ENCODE measurements at places on chromosomes 16 and 17.

- no peak for DNase-seq
Observed at GRCh38 chr17:56099649-56100048, 53.6 kb upstream of the ANKFN1 start.

DNA sequence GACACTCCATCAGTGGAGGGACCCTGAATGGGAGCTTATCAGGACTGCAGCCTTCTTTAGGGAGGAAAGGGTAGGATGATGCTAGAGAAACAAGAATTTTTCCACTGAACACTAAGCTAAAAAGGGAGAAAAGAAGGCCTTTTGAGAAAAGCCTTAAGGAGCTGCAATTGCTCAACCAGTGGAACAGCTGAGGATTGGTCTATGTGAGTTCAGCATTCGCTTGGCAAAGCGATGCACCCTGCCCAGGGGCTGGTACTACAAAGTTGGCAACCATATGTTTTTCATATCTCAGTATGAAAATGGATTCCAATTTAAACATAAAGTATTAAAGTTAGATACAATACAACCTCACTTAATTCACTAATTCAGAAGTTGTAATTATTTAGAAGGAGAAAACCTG, 117.8 kb upstream of the FAM20A start:
- DNase-seq, result no peak

DNA sequence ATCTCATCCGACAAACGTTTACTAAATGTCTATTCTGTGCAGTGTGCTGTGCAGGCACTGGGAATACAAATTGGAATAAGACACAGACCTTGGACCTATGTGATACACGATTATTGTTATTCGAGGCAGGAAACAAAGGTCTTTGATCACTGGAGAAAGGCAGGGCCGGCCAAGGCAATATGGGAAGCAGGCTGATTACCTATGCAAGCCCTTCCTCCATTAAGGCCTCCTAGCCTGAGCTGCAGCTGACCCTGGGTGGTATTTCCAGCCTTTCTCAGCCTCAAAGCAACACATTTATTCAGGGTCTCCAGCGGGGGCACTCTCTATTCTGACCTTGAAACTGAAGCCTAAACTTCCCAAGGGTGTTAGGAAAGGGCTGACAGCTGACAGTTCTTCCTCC, 13.4 kb downstream of the ST6GALNAC1 start:
- DNase-seq, result no peak

DNA sequence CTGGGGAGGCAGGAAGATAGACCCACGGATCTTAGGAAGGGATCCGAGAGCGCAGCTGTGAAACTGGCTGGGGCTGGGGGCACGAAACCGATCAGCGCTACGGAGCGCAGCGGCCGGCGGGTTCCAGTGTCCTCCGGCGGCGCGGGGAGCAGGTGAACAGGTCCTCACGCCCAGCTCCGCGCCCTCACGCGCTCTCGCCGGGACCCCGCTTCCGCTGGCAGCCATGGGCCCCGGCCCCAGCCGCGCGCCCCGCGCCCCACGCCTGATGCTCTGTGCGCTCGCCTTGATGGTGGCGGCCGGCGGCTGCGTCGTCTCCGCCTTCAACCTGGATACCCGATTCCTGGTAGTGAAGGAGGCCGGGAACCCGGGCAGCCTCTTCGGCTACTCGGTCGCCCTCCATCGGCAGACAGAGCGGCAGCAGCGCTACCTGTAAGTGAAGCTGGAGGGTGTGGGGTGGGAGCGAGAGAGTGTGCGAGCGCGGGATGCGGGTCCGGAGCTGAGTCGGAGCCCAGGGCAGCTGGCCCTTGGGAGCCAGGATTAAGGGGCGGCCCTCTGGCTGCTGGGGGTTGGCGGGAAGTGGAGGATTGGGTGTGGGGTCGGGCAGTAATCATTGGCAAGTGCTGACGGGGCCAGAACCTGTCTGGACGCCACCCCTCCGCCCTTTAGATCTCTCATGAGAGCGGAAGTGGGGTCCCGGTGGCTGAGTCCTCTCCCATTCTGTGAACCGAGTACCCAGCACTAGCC, 479 bp downstream of the ITGA3 start:
- peak; percentile 76 for DNase-seq

DNA sequence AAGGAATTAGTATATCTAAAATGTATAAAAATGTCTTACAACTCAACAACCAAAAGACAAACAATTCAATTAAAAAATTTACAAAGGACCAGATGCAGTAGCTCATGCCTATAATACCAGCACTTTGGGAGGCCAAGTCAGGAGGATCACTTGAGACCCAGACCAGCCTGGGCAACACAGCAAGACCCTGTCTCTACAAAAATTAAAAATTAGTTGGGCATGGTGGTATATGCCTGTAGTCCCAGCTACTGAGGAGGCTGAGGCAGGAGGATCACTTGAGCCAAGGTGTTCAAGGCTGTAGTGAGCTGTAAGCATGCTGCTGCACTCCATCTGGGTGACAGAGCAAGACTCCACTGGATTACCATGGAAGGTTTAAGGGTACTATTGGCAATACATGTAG, 33.8 kb downstream of the ZNRF1 start:
- DNase-seq, result no peak

- DNase-seq, result no peak
Observed at GRCh38 chr17:43439041-43439440, 40.2 kb downstream of the ARL4D start.

GRCh38 chr16:89873972-89874689, 739 bp downstream of the TCF25 start:
- DNase-seq, result peak; percentile 93

- DNase-seq, result peak; percentile 74
Observed at GRCh38 chr17:17741349-17742023, 60.2 kb downstream of the RAI1 start.

GRCh38 chr16:53619235-53619634, 84.4 kb downstream of the RPGRIP1L start:
- DNase-seq, result no peak

- DNase-seq, result peak; percentile 18
Observed at GRCh38 chr16:67430504-67430976, 381 bp upstream of the HSD11B2 start.

DNA sequence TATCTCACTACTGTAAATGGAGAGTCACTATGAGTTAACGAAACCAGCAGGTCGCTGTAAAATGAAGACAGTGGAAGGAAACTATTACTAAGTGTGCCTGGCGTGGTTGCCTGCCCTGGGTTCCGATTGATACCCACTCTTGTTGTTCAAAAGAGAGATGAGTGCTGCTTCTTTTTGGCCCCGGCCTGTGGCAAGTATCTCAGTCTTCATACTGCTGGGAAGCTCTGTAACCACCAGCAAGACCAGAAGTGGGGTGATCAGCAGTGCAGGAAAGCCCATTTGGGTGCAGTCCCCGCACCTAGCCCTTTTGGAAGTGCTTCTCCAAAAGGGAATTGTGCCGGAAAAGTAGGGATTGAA, 104.5 kb downstream of the SNX29 start:
- no peak for DNase-seq

DNA sequence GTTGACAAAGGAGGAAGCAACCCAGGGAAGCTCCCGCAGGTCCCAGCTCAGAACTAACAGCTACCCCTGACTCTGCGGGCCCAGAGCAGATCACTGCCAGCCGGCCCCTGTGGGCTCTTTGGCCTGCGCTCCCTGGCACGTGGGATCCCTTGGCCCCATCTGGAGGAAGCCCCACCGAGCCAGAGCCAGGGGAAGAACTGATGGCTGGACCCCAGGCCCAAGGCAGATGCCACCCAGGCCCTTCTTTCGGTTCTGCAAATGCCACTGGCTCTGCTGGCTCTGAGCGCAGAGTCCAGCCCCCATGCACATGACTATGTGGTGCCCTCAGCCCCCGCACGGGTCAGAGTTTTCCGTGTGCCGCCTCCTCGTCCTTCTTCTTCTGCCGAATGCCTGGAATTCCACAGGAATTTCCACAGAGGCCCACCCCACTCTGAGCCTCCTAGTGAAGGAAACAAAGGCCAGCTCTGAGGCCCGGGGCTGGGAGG, 35.8 kb upstream of the SNN start:
- DNase-seq, result peak; percentile 51

DNA sequence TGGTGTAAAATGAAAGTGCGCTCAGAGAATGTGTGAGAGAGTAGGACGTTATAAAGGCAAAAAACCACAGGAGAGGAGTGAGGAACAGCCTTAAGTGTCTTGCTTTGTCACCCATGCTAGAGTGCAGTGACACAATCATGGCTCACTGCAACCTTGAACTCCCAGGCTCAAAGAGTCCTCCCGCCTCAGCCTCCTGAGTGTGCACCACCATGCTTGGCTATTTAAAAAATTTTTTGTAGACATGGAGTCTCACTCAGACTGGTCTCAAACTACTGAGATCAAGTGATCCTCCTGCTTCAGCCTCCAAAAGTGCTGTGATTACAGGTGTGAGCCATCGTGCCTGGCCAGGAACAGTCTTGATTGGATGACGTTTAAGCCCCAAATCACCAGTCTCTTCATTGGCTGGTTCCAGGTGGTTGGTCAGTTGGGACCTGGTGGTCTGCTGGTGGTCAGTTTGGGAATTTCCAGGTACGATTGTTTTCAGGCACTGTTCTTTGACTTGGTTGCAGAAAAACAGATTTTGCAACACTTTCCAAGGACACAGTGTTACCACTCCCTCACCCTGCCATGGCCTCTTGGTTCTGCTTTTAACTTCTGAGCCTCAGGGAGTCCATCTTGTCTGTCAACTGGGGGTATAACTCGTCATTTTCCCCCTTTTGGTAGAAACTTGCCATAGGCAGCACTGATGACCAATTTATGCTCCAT, 21.2 kb downstream of the DHODH start:
- no peak for DNase-seq

DNA sequence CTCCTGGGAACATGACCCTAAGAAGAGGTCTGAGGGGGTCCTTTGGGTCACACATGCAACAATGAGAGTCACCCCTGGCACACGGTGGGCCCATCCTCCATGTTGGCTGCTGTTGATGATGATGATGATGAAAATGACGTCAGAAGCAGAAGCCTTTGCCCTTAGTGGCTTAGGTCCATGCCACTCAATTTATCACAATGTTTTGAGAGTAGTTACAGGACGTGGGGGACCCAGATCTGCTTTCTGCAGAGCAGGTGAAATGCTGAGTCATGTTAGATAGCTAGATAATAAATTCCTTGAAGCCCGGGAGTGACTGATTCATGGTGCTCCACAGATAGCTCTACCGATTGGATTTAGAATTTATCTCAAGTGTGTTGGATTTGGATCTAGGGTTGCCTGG, 53.9 kb downstream of the VPS35L start:
- DNase-seq, result no peak

DNA sequence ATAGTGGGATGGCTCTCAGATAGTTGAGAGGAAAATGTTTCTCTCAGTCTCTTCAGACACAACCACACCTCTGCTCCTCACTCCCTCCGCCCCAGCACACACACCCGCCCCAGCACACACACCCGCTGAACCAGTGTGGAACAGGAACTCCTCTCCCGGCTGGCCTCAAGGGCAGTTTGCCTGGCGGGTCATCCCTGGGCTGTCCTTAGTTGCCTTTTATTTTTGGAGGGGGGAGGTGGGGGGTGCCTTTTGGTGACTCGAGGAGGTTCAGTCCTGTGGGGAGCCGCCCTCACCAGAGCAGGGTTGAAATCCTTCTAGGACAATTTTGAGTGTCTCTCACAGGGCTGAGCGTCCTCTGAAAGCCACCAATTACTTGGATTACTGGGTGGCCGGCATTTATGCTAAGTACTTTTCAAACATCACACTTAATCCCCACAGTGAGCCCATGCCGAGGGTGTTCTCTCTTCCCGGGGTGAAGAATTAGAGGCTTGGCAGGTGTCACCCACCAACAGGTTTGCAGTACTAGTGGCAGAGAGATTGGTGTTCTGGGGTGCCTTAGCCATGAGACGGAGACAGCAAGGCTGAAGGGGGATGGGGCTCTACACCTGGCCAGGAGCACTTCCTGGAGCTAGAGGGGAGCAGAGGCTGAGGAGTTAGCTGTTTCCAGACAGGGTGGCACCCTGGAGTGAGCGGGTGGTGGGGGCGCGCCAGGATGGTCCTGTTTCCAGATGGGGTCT, 2.8 kb downstream of the RASD1 start:
- no peak for DNase-seq

DNA sequence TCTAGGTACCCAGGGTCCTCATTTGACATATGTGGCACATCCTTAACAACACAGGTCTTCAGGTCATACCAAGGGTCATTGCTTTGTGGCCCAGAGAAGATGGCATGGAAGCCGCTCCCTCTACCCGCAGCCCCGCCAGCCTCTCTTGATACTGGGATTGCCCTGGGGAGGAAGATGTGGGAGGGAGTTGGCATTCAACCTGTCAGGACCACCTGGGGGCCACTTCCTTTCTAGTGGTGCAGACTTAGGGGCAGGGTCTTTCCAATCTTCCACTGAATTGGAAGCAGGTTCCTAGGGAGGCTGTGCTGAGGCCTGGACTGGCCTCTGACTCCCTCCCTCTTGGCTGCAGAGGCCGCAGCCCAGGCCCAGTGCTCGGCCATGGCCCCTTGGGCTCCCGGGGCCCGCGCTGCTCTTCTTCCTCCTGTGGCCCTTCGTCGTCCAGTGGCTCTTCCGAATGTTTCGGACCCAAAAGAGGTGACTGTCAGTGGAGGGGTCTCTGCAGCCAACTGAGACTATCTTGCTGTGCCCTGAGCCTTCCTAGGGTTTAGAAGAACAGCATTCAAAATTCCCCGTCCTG, 5.1 kb upstream of the HEXIM1 start:
- DNase-seq, result no peak

DNA sequence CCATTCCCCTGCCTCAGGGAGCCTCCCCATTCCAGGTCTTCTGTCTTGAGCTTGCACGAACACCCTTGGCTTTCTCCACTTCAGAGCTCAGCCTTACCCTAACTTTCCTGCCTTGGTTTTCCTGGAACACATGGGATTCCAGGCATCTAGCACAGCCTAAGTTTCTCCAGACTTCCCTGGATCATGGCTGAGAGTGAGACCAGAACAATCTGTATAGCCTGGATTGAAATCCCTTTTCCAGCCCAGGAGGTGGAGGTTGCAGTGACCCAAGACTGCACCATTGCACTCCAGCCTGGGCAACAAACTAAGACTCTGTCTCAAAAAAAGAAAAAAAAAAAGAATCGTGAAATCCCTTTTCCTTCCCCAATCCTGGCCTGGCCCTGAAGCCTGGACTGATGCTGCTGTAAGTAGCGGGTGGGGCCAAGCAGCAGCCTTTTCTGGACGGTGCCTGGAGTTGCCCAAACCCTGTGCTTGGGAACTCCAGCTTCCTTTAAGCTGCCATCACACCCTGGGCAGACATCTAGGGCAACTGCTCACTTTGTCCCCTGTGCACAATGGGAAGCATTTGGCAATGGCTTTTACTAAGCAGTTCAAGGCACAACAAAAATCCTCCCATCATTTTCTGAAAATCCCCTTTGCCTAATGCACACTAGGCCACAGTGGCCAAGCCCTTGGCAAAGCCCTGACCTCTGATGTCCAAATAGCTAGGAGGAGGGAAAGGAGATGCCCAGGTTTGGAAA, 12.0 kb upstream of the SLC16A5 start:
- no peak for DNase-seq

GRCh38 chr16:61480250-61480649, 556.0 kb downstream of the CDH8 start:
- DNase-seq, result no peak

- no peak for DNase-seq
Observed at GRCh38 chr16:65545413-65545956, 423.6 kb upstream of the CDH11 start.

- DNase-seq, result peak; percentile 48
Observed at GRCh38 chr17:35804658-35805192, 4.6 kb upstream of the TAF15 start.

- DNase-seq, result no peak
Observed at GRCh38 chr16:50040018-50040417, 15.0 kb downstream of the CNEP1R1 start.

Measured in neuronal stem cell (in vitro differentiated cells).